ENCODE measurements at places on chromosomes 7 and 10.
A peak's percentile ranks its signal among the peaks of the same experiment; 100 is the strongest.

GRCh38 chr7:123682690-123683089 is 27.0 kb downstream of the LMOD2 start:
- DNase-seq: peak; percentile 41

- no peak for DNase-seq
Measured at GRCh38 chr10:126022841-126023240, 126.5 kb downstream of the FANK1 start.

DNA sequence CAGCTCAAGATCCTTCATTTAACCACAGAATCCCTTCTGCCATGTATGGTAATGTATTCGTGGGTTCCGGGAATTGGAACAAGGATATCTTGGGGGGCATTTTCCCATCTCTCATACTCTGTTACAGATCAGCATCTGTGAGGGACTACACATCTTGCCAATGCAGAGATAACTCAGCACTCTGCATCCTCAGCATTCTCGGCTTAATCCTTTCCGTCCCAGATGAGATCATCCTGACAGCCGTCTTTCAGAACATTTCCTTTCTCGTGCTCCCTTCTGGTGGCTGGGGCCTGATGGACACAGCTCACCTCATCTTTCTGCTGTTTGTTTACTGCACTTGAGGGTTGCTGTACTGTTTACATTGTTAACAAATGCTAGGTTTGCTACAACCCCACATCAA is 25.3 kb downstream of the FKBP6 start:
- no peak for DNase-seq

GRCh38 chr10:75726522-75727483 is 295.4 kb downstream of the LRMDA start:
- DNase-seq: no peak

GRCh38 chr7:155058896-155059295 is 11.2 kb upstream of the HTR5A start:
- no peak for DNase-seq

DNA sequence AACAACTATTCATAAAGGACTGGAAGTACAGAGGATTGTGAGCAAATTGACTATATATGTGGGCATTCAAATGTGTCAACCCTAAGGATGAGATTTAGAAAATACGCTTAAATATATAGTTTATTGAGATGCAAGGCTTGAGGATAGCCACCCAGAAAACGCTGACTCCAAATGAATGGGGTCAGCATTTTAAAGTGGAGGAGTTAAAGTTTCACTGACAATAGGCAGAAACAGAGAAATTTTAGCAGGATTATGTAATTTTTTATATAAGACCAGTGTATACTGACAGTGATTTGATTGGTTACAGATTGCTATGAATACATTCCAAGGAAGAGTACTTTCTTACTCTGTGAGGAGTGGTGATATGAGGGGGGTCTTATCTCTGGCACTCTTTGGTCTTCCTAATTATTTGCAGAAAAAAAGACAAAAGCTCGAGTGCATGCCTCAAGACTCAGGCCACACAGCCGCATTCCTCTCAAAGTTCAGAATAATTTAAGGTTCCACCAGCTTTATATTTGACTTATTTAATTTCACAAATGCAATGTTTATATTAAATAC is 38.6 kb upstream of the ARL4A start:
- DNase-seq: no peak

DNA sequence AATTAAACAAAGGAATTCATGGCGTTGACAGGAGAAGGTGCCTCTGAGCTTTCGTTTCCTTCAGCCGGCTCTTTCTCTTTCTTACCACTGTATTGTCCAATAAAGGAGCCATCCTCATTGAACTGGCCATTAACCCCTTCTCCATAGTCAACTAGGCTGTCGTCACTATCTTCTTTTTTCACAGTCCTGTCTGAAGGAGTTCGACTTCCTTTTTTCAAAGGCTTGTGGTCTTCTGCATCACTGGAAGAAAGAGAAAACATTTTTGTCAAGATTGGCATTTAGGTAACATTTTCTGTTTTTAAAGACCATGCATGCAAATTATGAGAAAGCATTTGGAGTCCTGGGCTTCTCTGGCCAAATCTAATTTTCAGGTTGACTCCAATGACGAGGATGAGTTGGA is 19.7 kb upstream of the LAMB4 start:
- DNase-seq: no peak

DNA sequence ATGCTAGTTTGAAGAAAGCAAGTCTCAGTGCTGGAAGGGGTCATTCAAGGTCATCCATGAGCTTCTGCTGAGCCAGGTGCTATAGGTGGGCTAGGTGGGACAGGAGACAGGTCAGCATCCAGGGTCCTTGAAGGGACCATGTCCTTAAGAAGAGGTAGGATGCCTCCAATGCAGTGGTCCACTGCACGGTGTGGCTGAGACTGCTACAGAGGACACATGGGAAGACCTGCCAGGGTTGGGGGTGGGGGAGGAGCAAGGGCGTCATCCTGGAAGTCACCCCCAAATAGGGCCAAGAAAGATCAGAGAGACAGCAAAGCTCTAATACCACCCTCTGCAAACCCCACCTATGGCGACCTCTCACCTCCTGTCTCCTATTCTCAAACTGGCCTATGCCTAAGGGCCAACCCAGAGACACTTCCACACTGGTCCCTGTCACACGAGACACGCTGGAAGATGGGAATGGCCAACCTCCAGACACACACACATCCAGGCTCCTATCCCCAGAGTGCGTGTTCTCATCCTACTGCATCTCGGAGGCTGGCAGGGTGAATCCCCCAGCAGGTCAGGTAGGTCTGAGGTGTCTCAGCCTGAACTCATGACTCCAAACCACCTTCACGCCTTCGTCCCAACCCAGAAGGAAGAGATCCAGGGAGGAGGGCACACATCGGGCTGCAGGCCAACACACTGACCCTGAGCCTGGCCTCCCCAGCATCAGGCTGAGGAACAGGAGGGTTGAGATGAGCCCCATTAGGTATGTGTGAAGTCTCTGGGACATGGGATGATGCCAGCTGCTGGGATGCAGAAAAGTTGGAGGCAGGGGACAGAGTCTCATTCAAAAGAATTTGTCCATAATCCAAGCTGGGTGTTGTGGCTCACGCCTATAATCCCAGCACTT is 5.6 kb upstream of the PPP1R35 start:
- DNase-seq: no peak

DNA sequence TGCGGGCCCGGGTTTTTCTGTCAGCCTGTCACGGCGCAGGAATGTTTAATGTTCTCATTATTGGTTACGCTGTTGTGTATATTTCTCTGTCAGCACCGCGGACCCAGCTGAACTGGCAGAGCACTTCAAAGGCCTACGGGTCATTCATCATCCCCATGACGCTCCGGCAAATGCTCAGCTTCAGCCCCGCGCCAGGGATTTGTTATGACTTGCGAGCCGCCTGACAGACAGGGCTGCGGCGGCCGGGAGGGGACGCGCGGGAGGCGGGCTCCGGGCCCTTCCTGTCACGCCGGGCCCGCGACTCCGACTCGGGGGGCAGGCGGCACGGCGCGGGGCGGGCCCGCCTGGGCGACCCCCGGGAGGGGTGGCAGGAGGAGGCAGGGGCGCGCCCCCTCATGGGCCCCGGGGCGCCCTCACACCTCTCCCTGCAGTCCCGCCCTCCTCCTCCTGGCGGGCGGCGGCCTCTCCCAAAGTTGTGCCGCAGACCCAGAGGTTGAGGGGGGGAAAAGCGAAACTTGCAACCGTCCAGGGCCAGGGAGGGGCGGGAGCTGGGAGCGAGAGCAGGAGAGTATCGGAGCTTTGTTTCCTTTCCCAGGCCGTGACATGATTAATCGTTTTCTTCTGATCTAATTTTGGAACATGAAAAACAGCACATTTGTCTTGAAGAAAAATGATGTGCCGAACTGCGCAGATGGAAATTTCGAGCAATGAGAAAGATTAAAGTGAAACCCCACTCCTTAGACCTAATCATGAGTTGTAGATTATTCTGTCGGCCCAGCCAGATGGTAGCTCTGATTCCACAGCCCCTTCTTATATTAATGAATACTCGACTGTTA is 59.3 kb upstream of the COMTD1 start:
- peak; percentile 33 for DNase-seq

GRCh38 chr7:151537818-151538561 is 18.3 kb upstream of the RHEB start:
- DNase-seq: no peak

DNA sequence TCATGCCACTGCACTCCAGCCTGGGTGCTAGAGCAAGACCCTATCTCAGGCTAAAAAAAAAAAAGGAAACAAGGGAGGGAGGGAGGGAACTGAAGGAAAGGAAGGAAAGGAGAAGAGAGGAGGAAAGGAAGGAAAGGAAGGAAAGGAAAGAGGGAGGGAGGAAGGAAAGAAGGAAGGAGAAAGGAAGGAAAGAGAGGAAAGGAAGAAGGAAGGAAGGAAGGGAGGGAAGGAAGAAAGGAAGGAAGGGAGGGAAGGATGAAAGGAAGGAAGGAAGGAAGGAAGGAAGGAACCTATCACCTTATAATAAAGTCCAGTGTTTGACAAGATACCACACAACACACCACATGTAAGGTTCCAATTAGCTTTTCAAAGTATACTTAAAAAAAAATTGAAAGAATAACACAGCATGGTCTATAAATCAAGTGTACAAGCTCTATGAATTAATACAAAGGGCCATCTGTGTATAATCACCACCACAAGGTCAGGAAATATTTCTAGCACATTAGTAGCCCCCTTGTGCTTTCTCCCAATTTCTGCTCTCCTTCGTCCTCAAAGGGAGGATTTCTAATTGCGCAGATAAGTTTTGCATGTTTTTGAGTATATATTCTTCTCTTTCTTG is 26.4 kb downstream of the RNF216 start:
- DNase-seq: no peak

GRCh38 chr10:89470628-89471027 is 56.3 kb downstream of the IFIT5 start:
- DNase-seq: no peak

DNA sequence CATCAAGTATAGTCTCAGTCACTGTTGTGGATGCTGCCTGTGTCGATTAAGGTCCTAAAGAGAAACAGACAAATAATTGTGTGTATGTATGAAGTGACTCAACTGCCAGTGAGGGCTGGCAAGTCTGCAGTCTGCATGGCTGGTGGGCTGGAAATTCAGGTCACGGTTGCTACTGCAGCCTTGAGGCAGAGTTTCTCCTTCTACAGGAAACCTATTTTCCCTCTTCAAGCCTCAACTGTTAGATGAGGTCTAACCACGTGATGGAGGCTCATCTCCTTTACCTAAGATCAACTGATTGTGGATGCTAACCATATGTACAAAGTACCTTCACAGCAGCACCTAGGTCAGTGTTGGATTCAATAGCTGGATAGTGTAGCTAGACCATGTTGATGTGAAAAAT is 29.9 kb downstream of the MBL2 start:
- no peak for DNase-seq

- no peak for DNase-seq
Measured at GRCh38 chr7:83931968-83932367, 262.6 kb downstream of the SEMA3A start.

GRCh38 chr10:50469778-50470193 is 154.0 kb downstream of the SGMS1 start:
- no peak for DNase-seq

DNA sequence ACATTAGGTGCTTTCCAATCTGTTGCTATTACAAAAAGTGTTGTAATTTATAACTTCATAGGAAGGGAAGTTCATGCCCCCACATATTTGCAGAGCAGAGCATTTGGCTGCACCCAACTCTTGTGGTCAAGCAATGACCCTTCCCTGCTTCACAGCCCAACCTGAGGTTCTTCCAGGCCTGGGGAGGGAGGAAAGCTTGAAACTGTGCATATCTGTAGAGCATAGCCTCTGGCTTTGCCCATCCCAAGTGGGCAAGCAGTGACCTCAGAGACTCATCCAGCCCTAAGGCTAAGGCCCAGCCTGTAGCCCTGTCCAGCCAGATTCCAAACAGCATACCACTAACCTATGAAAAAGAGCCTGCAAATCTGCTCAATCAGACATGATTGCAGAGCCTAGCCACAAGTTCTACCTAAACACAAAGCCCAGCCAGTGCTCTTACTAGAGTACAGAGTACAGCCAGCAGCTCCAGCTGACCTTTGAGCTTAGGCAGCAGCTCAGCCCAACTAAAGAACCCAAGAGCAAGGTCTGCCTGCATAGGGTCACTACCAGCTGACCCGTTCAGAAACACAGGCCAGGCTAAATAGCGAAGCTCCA is 14.4 kb upstream of the GSTK1 start:
- no peak for DNase-seq

- no peak for DNase-seq
Measured at GRCh38 chr10:5265139-5265538, 68.5 kb downstream of the AKR1C4 start.

GRCh38 chr10:67783606-67784294 is 54.2 kb downstream of the DNAJC12 start:
- peak; percentile 55 for DNase-seq

GRCh38 chr7:20730611-20731010 is 56.1 kb downstream of the SP8 start:
- DNase-seq: no peak

DNA sequence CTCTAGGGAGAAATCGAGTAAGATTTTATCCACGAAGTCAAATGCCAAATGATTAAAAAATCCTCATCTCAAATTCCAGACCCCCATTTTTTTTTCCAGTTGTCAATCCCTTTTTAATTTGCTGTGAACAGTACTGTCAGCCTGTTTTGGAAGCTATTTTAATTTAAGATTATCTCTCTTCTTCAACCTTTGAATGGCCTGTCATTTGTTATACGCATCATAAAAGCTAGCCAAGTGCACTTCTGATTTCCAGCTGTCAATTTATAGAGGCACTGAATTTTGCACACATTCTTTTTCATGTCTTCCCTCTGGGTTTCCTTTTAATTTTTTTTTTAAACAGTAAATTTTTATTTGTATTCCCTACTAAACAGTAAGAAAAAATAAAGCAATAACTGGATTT is 336.4 kb upstream of the HGF start:
- no peak for DNase-seq

DNA sequence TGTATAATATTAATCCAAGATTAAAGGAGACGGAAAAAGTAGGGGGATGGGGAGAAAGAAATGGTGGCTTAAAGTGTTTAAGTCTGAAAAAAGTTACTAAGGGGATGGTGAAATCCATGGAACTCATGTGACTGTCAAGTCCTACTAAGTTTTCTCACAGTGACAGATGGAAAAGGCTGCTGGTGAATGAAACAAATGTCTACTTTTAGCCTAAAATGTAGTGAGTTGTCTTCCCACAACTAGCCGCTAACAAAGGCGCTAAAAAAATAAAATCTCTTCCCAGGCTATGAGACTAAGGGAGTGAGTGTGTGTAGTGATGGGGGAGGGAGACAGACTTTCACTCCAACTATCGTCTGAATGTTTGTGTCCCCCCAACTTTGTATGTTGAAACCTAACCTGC is 12.6 kb downstream of the VIM start:
- DNase-seq: no peak

- no peak for DNase-seq
Measured at GRCh38 chr10:86836044-86836443, 79.6 kb downstream of the BMPR1A start.

All from T-helper 1 cell (primary cell).